ENCODE measurements at places on chromosomes 6 and 20.

DNA sequence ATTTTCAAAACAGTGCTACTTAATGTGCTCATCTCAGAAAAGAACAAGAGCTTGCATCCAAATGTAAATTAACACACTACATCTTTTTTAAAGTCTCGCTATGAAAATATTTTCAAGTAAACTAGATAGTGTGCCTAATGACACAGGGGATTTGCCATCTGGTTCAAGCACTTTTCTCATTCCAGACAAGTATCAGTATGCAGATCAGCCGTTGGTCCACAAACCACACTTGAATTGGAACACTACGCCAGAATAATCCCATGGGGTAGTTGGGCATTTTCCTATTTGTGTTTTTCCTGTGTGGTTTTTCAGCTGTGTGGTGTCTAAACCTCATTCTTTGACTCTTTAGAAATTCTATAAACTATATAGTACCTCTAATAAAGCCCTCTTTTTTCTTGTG lies 256.2 kb downstream of the EPHA7 start:
- no peak for DNase-seq

DNA sequence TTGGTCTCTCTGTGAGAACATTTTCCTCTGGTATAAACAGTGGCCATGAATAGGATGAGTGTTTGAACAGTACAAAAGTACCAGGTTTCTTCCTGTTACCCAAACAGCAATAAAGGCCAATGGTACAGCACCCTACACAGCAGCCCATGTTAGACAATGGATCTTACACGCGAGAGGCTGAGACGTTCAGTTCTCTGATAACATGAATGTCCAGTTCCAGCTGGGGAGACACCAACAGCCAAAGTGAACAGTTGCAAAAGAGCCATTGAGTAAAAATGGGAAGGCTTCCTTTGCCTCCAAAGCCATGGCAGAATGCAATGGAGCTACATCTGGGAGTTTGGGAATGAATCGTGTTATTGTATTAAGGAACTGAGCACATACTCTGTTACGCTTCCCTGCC lies 246.8 kb upstream of the SGK1 start:
- no peak for DNase-seq

GRCh38 chr6:11241154-11241792 lies 8.8 kb upstream of the NEDD9 start:
- DNase-seq = no peak

GRCh38 chr6:31407699-31408098 lies 4.3 kb downstream of the MICA start:
- no peak for DNase-seq

DNA sequence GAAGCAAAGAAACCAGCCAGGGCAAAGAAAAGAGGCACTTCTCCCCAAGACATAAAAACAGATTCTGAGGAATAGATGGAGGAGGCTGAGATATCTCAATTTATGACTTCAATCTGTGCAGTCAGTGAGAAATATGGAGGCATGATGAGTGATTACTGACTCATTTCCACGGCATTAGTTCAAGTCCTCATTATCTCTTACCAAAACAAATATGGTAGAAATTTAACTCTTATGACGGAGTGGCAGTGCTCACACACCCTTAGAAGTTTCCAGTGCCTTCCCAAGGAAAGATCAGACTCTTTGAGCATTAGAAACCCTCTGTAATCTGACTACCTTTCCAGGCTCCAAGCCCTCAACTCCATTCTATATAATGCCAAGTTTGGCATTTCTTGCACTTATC lies 364.1 kb downstream of the ARHGAP18 start:
- DNase-seq = no peak

DNA sequence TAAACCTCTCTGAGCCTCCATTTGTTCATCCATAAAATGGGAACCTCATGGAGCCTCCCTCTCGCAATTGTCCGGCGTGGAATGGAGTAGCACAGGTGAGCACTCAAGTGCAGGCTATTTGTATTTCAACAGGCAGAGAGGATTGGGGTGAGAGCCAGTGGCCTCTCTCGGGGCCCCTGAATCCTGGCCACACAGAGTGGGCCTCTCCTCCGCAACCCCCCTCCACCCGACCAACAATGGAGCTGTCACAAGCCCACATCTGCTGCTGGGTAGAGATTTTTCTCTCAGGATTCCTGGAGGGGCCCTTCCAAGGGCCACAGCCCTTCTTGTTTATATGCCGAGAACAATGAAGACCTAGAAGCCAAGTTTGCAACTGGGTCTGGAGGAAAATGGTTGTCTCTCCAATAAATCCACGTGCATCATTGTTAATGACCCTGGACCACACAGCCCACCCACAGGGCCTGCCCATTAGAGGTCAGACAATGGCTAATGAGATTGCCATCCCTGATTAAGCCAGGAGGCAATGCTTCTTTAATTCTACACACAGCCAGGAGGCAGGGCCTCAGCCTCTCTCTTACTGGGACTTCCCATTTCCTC lies 233.0 kb downstream of the ANKRD60 start:
- DNase-seq = no peak

DNA sequence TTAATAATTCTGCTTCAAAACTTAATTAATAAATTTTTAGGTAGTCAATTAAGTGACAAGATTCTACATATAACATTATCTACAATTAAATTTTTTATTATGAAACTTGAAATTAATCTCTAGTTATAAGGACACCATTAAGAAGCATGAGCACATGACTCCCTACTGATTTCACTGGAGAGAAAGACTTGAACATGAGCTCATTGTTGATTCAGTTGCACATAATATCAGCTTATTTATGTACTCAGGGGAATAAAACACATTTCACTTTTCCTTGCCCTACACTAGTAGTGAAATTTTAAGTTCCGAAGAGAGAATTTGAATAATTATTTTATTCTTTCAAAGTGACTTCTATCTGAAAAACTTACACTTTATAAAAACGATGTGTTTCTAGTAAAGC lies 370.2 kb upstream of the EPHA7 start:
- no peak for DNase-seq

DNA sequence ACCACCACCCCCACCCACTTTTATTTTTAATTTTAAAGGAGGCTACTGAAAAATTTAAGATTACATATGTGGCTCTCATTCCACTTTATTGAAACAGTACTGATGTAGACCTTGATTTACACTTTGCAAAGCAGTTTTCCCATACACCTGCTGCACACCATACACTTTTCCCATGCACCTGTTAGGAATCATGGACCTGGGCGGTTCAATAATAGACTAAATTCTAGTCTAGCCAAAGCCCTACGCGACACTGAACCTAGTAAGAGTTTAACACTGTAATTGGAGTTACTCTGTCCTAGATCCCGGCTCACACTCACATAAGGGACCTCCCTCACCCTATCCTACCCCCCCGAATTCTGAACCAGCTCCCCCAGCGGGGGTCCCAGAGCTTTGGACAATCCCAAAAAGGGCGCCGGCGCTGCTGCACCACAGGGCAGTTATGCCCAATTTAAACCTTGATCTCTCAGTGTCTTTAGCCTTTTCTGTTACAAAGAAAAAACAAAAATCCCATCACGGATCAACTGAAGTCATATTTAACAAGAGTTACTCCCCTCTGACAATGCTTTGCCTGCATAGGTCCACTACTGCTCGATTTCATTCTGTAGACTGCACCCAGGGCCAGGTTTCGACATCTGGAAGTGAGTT lies 2.4 kb upstream of the GCLC start:
- DNase-seq = no peak

DNA sequence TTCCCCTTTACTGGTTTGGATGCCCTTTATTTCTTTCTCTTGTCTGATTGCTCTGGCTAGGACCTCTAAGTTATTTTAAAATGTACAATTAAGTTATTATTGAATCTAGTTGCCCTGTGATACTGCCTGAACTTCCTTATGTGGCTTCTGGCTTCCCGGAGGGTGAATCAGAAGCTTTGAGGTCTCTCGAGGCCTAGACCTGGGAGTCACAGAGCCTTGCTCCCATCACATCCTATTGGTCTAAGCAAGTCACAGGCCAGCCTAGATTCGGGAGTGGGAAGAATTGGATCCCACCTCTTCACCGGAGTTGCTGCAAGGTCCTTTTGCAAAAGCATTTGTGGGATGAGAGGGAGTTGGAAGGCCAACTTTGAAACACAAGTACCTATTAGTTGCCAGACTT lies 15.2 kb downstream of the BCAS4 start:
- DNase-seq = no peak

DNA sequence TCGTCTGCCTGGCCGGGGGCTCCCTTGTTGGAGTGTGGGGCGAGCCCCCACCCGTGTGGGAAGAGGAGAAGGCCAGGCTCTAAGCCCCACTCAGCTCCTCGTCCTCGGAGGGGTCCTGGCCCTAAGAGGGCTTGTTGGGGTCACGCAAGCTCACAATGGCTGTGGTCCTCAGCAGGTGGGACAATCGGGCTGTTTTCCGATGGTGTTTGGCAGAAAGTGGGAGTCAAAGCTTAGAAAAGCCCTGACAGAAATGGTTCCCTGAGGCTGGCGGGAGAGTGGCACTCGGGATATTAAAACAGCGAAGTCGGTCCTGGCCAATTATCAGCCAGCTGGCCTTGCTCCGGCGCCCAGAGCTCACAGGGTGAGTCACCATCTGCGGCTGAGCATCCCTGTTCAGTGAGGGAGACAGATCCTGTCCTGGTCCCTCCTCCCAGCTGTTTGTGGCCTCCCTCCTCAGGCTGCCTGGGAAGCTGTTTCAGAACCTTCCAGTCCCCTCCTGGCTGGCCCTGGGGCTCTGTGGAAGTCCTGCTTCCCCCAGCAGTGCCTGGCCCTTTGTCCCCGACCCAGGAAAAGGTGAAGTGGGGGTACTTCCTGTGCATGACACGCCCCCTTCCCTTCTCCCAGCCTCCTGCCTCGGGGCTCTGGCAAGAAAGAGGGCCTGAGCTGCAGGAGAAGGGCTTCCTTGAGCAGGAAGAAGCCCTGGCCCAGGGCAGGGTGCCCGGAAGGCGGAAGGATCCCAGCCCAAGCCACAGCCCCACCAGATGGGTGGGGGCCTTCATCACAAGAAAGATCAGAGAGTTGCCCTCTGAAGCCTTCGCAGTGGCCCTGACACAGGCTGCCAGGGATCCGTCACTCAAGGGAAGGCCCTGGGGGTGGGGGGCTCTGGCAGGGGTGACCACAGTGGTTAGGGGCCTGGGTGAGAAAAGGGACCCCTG lies 53.6 kb upstream of the BHLHE23 start:
- DNase-seq = no peak

DNA sequence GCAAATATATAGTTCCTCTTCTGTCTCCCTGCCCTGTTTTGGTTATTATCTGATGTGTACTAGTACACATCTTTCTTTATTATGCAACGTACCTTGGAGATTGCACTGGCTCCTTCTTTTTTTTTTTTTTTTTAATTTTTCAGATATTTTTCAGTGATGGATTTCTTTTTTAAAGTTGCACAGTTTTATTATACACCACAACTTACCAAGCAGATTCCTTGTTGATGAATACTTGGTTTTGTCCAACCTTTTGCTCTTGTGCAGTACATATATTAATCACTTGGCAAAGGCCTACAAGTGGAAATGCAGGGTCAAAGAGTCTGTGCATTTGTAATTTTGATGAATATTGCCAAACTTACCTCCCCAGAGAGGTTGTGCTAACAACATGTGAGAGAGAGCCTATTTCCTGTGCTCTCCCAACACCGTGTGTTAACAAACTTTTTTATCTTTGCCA lies 50.1 kb upstream of the RNF24 start:
- DNase-seq = no peak

- no peak for DNase-seq
Measured at GRCh38 chr6:154689493-154690255, 43.5 kb upstream of the SCAF8 start.

DNA sequence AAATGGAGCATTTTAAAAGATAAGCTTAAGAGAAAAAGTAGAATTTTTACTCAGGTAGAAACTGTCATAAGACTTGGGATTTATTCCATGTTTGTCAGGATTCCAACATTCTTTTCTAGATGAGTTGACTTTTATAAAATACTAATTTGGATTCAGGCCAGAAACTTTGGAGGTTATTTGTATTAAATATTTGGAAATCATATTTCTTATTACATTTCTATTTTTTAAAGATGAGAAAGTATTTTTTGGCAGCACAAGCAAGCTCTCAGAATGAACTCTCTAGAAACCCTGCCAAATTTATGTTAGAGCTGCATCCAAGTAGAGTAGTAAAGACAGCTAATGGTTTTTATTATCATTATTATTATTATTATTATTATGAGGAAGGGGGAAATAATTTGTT lies 1014.9 kb upstream of the GJE1 start:
- DNase-seq = no peak

GRCh38 chr20:1034415-1034789 lies 32.3 kb upstream of the RSPO4 start:
- DNase-seq = no peak

DNA sequence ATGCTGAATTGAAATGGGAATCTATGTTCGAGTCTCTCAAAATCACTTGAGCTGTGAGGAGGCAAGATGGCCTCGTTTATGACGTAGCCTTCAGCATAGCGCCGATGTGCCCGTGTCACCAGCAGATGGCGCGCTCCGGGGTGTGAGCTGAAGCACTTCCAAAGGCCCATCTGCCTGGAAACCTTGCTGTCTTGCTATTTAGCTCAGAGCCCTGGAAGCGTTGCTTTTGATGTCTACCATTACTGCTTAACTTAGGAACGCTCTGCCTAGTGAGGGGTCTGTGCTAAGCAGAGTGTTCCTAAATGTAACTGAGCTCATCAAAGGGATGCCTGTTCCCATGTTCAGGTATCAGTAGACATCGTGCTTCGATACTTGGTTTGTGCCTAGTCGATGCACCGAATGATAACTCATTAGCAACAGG lies 67.7 kb downstream of the SYCP2L start:
- DNase-seq = peak; percentile 69

DNA sequence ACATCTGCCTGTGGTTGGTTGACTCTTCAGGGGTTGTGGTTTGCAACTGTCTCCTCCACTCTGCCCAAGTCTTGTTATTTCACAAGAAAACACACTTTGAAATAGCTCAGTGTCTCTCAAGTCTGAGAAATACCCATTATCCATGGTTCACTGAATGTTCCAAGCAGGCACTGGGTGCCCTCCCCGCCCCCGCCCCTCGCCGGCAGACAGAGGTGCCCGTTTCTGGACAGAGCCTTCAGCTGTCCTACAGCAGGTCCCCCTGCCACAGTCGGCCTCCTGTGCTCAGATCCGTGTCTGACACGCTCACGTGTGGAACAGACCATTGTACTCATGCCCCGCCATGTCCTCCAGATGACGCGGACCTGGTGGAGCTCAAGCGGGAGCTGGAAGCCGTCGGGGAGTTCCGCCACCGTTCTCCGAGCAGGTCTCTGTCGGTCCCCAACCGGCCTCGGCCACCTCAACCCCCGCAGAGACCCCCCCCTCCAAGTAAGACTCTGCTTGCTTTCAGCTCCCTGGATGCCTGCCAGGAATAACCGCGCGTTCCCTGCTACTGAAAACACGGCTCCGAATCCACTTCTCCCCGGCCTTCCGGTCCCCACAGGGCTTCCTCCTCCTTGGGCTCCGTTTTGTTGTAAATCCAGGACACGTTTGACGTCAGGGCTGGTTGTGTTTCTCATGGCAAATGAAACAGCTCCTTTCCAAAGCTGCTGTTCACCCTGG lies 81.4 kb downstream of the SERAC1 start:
- DNase-seq = no peak

GRCh38 chr6:79435746-79436145 lies 101.5 kb downstream of the LCA5 start:
- no peak for DNase-seq

DNA sequence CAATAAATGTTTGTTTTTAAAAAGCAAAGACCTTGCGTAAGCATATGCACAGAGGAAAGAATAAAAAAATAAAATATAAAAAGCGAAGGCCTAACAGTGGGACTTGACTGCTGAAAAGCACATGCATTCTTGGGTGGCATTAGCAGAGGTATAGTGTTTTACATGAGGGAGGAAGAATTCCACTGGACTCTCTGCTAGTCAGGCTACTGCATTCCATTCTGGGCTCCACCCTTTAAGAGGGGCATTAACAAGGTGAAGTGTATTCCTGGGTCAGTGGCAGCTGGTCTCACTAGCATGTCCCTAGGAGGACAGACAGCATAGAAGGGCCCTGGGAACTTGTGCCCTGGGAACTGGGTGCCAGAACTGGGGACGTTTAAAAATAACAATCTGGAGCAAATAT lies 134.1 kb downstream of the SOBP start:
- no peak for DNase-seq

Measured in femur (tissue), 1 donor.